ENCODE measurements at places on chromosomes 11 and 22. TPM values are rescaled to one million over a fixed set of nuclear protein-coding genes. Genes with fewer than 3 reads are reported as not detected.

- peak; percentile 26 for DNase-seq
- no peaks in the 10 kb centered on the region for H3K36me3 ChIP-seq
- no peak overlapping the region for H3K27ac ChIP-seq
- no peak overlapping the region for H3K4me3 ChIP-seq
Measured at GRCh38 chr11:77503006-77503405, 29.1 kb upstream of the PAK1 start.

GRCh38 chr11:65424205-65425104 is 1.9 kb downstream of the NEAT1 start:
- DNase-seq = peak; percentile 81
- H3K27me3 ChIP-seq = no peaks in the 10 kb centered on the region
- H3K36me3 ChIP-seq = no peaks in the 10 kb centered on the region
- H3K4me1 ChIP-seq = peaks cover 78% of the 10 kb centered on the region
- peak overlapping the region; percentile 35 for H3K27ac ChIP-seq

DNA sequence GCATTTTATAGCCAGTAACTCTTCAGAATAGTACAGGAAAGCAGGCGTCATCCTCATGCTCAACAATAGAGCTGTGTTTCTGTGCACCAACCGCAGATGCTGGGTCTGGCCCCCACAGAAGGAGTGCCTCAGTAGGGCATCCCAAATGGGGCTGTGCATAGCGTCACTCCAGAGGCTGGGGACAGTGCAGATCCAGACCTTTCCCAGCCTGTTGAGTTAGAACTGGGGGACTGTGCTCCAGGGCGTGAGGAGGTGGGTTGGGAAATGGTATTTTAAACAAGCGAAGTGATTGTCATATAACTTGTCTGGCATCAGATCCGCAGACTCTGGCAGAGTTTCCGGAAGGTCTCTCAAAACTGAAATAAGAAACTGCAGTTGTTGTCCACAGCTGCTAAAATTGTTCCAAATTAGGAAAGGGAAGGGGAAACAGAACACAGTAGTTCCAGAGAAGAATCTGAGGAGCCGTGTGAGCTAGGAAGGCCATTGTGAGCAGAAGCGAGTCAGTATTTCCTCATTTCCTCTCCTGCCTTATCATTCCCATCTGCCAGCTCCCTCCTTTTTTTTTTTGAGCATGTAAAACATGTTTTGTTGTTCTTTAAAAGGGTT is 52.2 kb downstream of the JAM3 start:
- H3K4me1 ChIP-seq = peaks cover 34% of the 10 kb centered on the region
- no peak overlapping the region for H3K4me3 ChIP-seq
- H3K27ac ChIP-seq = no peak overlapping the region
- no peaks in the 10 kb centered on the region for H3K36me3 ChIP-seq

- DNase-seq = no peak
- no peaks in the 10 kb centered on the region for H3K36me3 ChIP-seq
- no peak overlapping the region for H3K4me3 ChIP-seq
- no peak overlapping the region for H3K27ac ChIP-seq
- no peaks in the 10 kb centered on the region for H3K27me3 ChIP-seq
- no peaks in the 10 kb centered on the region for H3K4me1 ChIP-seq
Measured at GRCh38 chr11:110355011-110355744, 58.8 kb upstream of the RDX start.

- H3K27me3 ChIP-seq = no peaks in the 10 kb centered on the region
- DNase-seq = no peak
- H3K36me3 ChIP-seq = no peaks in the 10 kb centered on the region
Measured at GRCh38 chr11:27902981-27903624, 202.8 kb upstream of the BDNF start.

DNA sequence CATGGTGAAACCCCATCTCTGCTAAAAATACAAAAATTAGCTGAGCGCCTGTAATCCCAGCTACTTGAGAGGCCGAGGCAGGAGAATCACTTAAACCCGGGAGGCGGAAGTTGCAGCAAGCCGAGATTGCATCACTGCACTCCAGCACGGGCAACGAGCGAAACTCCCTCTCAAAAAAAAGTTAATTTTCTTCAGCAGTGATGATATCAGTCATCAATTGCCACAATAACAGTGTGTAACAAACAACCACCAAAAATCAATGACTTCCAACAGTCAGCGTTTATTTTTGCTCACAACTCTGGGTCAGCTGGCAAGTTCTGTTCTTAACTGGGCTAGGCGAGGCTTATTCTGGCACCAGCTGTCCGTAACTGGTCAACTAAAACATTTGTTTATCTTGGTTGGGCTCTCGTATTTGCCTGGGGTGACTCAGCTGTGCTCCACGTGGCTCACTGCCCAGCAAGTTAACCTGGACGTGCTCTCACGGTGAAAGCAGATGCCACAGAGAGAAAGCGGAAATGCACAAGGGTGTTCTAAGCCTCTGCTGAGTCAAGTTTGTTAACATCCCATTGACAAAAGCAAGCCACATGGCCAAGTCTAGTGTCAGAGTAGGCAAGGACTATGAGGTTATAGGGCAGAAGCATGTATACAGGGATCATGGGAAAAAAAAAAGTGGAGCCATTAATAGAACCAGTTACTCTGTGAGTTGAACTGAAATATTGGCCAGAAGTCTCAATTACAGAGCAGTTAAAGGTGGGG is 52.1 kb downstream of the LHFPL7 start:
- no peaks in the 10 kb centered on the region for H3K27me3 ChIP-seq
- no peaks in the 10 kb centered on the region for H3K36me3 ChIP-seq
- H3K4me1 ChIP-seq = peaks cover 4% of the 10 kb centered on the region
- DNase-seq = peak; percentile 96
- no peak overlapping the region for H3K4me3 ChIP-seq
- no peak overlapping the region for H3K27ac ChIP-seq

DNA sequence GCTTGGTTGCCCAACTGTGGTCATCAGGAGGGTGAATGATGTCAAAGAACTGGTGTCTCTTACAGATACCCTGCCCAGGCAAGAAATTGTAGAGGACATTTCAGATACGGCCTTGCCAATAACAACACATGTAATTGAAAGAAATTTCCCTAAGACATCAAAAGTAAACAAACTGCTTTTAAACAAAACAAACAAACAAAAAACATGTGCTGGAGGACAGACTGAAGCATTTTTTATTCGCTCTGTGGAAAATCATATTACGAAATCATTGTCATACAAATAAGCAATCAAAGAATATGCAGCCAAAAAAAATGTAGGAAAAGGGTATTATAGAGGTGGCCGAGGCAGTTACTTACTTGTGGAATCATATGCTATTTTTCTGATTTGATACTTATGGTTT is 52.1 kb upstream of the MYEOV start:
- H3K36me3 ChIP-seq = no peaks in the 10 kb centered on the region
- no peak overlapping the region for H3K27ac ChIP-seq
- H3K4me1 ChIP-seq = no peaks in the 10 kb centered on the region

DNA sequence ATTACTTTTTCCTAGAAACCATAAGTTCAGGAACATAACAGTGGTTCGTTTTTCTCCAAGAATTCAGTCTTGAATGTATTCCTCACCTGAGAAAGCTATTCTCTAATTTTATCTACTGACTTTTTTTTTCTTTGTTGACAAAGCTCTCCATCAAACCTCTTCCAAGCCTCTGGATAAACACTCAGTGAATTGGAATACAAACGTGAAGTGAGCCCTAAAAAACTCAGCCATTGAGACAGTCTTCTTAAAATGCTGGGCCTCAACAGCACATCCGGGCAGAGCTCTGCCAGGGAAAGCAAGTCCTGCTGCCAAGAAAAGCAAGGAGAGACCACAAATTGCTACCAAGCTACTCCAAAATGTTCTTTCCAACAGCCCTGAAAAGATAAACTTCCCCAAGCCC is 7.7 kb upstream of the SLC1A2 start:
- H3K36me3 ChIP-seq = no peaks in the 10 kb centered on the region
- H3K4me1 ChIP-seq = peaks cover 17% of the 10 kb centered on the region
- H3K27me3 ChIP-seq = peaks cover 28% of the 10 kb centered on the region
- no peak overlapping the region for H3K27ac ChIP-seq

- no peak overlapping the region for H3K4me3 ChIP-seq
- H3K4me1 ChIP-seq = peaks cover 10% of the 10 kb centered on the region
- no peaks in the 10 kb centered on the region for H3K36me3 ChIP-seq
- DNase-seq = peak; percentile 94
Measured at GRCh38 chr22:38924347-38924952, 33.0 kb upstream of the APOBEC3A start.

DNA sequence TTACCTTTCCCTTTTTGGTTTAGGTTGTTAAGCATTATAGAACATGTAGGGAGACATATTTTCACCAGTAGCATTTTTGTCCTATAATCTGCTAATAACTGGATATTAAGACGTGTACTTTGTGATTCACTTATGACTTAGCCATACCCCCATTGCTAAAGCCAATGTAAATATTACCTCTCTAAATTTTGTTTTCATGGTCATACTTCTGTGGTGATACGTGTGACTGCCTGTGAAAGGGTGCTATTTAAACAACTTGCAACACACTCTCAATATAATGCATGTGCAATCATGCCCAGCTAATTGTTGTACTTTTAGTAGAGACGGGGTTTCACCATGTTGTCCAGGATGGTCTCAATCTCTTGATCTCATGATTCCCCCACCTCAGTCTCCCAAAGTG is 36.2 kb upstream of the PAK1 start:
- H3K36me3 ChIP-seq = no peaks in the 10 kb centered on the region
- no peaks in the 10 kb centered on the region for H3K27me3 ChIP-seq
- H3K27ac ChIP-seq = no peak overlapping the region
- no peak for DNase-seq
- no peak overlapping the region for H3K4me3 ChIP-seq
- H3K4me1 ChIP-seq = peaks cover 23% of the 10 kb centered on the region

DNA sequence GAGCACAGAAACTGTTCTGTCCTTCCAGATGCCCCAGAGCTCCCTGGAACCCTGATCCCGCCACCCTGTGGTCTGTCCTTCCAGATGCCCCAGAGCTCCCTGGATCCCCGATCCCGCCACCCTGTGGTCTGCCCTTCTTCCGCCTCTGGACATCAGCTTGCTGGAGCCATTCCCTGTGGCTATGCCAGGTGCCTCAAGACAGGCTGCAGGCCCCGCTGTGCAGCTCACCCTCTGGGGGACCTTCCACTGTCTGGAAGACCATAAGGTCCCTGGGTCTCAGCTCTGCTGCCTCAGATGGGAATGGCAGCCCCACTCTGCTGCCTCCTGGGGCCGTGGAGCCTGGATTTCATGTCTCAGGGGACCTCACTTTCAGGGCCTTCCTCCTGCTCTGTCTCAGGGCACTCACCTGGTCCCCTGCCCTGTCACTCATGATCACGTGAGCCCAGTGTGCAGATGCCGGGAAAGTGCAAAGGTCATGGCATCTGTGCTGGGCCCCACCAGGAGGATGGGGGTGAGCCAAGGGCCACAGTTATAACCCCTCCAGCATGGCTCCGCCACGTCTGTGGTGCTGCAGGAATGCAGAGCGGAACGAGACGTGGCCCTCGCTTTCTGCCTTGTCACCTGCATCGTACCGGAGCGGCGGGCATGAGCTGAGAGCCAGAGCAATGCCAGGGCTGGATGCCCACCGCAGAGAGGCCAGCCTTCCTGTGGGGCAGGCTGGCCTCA is 1520.7 kb downstream of the BRD1 start:
- no peaks in the 10 kb centered on the region for H3K4me1 ChIP-seq
- no peaks in the 10 kb centered on the region for H3K27me3 ChIP-seq
- no peak overlapping the region for H3K27ac ChIP-seq
- H3K36me3 ChIP-seq = no peaks in the 10 kb centered on the region
- no peak for DNase-seq

GRCh38 chr11:15309296-15309695 is 194.6 kb downstream of the INSC start:
- H3K4me1 ChIP-seq = no peaks in the 10 kb centered on the region
- H3K27me3 ChIP-seq = peaks cover 36% of the 10 kb centered on the region
- no peak overlapping the region for H3K4me3 ChIP-seq
- H3K36me3 ChIP-seq = no peaks in the 10 kb centered on the region
- H3K27ac ChIP-seq = no peak overlapping the region
- DNase-seq = no peak

GRCh38 chr11:126072141-126072741 is 9.6 kb upstream of the CDON start:
- no peaks in the 10 kb centered on the region for H3K27me3 ChIP-seq
- no peaks in the 10 kb centered on the region for H3K4me1 ChIP-seq
- no peak overlapping the region for H3K27ac ChIP-seq
- H3K4me3 ChIP-seq = no peak overlapping the region
- DNase-seq = no peak
- no peaks in the 10 kb centered on the region for H3K36me3 ChIP-seq

DNA sequence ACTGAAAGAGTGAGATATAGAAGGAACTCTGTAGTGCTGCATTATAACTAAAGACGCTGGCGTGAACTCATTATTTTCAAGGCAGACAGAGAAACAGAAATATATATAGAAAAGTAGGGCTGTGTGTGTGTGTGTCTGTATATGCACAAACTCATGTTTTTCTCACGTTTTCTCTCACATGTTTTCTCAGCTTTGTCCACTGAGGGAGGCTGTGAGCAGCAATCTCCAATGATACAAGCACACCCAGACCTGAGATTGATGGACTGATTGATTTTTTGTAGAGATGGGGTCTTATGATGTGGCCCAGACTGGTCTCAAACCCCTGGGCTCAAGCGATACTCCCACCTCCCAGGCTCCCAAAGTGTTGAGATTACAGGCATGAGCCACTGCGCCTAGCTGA is 122.5 kb downstream of the SERGEF start:
- no peaks in the 10 kb centered on the region for H3K4me1 ChIP-seq
- H3K27me3 ChIP-seq = no peaks in the 10 kb centered on the region
- DNase-seq = no peak
- no peaks in the 10 kb centered on the region for H3K36me3 ChIP-seq

- no peak overlapping the region for H3K4me3 ChIP-seq
- no peak for DNase-seq
- peaks cover 6% of the 10 kb centered on the region for H3K27me3 ChIP-seq
- H3K27ac ChIP-seq = no peak overlapping the region
- no peaks in the 10 kb centered on the region for H3K36me3 ChIP-seq
- no peaks in the 10 kb centered on the region for H3K4me1 ChIP-seq
Measured at GRCh38 chr11:72599325-72600117, 74.7 kb downstream of the PDE2A start.

OR10D3 gene
- polyA plus RNA-seq = not detected

OR52K2 gene
- polyA plus RNA-seq = not detected

RAG2 gene
- 0.84 TPM for polyA plus RNA-seq

MMP8 gene
- polyA plus RNA-seq = not detected

CD248 gene
- 20.2 TPM for polyA plus RNA-seq

PGA5 gene
- polyA plus RNA-seq = 4.8 TPM

GLYATL2 gene
- not detected for polyA plus RNA-seq

PIH1D2 gene
- polyA plus RNA-seq = 5.9 TPM
